ENCODE measurements at places on chromosomes 4 and X.

GRCh38 chrX:123504630-123505270 is 228.1 kb downstream of the THOC2 start:
- DNase-seq = no peak

GRCh38 chr4:140995058-140995457 is 138.2 kb downstream of the RNF150 start:
- no peak for DNase-seq

DNA sequence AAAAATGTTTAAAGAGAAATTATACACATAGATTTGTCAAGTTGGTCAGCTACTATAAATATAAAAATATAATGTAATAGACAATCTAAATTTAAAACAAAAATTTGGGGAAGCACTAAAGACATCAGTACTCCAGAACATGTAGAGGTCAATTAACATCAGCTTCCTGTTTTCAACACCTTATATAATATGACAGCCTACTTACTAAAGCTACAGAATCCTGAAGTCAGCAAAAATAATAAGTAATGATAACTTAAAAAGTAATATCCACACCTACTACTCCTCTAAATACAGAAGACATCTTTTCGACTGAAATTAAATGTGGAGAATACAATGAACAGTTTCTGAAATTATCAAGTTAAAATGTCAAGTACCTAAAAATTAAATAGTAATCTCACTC is 118.6 kb downstream of the LRBA start:
- no peak for DNase-seq

- no peak for DNase-seq
These were observed 96.8 kb downstream of the FNIP2 start for GRCh38 chr4:158865520-158866177.

GRCh38 chr4:75895744-75896314 is 6.4 kb downstream of the PPEF2 start:
- no peak for DNase-seq

DNA sequence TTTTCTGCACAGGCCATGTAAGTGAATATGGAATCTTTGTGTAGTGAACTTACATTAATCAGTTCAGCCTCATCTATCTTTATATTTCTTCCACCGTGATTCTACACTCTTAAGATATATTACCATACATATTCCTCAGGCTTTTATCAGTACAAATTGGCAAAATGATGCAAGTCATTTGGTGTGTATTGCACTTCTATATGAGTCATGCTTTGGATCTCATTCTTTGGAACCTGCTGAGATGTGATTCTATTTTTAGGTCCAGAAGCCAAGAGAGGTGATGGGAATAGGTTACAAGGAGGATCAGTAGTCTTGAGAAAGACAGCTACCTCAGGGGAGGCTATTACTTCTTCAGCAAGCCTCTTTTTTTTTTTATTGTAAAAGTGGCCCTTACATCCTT is 204.4 kb downstream of the ZNF330 start:
- DNase-seq = no peak

DNA sequence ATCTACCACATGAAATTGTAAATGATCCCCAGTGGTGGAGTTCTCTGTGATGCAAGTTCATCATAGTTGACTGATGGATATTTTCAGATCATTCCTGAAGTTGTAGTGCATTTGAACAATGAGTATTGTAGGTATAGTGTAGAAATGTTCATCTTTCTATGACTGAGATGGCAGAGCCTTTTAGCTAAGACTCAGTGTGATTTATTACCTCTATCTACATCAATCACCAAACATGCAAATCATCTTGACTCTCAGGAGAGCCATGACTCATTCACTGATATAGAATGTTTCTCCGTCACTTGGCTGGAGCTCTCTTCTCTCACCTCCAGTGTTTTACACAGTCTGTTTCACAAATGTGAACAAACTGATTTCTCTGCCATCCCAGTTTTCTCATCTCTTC is 392.6 kb downstream of the IL1RAPL1 start:
- no peak for DNase-seq

DNA sequence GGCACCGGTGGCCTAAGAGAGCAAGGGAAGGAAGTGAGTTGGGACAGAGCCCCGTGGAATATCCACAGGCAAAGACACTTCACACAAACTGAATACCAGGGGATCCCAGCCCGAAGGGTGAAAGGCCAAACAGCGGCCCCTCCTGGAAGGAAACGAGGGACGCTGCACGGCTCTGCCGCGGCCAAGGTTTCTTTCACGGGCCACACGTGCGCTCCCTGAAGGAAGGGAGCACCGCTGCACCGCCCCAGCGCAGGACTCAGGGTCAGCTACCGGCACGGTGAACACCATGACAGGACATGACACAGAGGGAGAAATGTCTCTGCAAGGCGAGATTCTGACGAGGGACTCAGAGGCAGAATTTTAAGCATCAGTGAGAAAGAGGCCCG is 31.5 kb upstream of the GTPBP6 start:
- no peak for DNase-seq

GRCh38 chrX:17056868-17057608 is 110.6 kb downstream of the REPS2 start:
- no peak for DNase-seq

GRCh38 chr4:95289028-95289634 is 259.6 kb downstream of the UNC5C start:
- no peak for DNase-seq

- no peak for DNase-seq
These were observed 34.3 kb upstream of the TMEM154 start for GRCh38 chr4:152713951-152714705.

DNA sequence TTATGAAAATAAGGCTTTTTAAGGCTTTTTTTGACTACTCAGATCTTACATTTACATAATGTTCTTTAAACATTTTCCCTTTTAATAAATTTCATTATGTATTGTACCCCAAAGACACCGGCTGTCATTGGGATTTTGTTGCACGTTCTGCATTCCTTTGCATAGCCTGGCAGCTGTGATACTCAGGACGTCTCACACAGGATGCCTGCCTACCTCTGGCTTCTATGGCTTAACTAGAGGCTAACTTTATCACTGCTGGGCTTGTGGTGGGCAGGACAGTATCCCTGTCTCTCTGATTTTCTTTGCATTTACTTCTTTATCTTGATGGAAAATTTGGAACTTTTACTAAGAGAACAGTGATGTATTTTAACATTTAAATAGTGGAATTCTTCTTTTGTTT is 147.8 kb downstream of the BMPR1B start:
- DNase-seq = no peak

DNA sequence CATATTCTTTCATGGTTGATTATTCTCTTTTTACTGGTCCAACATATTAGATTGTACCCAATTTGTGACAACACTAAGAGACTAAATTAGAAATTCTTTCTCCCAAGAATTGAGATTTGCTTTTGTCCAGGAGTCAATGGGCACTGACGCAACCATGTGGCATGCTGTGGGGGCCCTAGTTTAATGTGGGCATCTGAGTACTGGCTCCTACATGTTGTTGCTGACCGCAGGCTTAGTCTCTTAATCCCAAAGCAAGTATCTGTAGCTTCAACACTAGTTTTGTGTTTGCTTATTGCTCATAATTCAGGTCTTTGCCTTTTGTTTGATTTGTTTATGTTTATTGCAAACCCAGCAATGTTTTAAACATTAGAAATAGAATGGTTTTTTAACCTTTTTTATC is 263.4 kb upstream of the NDST4 start:
- DNase-seq = no peak

DNA sequence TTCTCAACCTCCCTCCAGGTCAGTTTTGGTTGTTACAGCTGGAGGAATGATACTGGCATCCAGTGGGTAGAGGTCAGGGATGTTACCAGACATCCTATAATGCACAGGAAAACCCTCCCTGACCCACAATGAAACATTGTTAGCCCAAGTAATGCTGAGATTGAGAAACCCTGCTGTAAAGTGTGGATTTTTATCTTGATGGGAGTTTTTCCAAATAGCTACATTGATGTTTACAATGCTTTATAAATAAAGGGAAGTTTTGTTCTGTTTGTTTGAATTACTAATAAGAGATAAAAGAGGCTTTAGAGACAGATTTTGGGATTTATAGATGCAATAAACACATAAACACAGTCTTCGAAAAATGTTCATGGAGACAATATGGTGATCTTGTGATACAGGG is 194.0 kb upstream of the NUDT6 start:
- DNase-seq = no peak

DNA sequence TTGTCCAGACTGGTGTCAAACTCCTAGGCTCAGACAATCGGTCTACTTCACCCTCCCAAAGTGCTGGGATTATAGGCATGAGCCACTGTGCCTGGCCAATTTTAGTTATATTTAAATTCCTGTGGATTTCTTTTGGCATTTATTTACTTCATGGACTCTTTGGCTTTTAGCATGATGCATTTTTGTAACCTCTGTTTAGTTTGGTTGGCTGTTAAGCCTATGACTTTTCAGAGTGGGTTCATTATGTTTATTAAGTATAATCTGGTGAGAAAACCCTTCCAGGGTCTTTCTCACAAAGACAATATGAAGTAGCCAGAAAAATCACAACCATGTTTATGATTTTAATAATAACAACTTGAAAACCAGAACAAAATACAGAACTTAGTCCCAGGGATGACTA is 49.4 kb downstream of the USP38 start:
- DNase-seq = no peak

DNA sequence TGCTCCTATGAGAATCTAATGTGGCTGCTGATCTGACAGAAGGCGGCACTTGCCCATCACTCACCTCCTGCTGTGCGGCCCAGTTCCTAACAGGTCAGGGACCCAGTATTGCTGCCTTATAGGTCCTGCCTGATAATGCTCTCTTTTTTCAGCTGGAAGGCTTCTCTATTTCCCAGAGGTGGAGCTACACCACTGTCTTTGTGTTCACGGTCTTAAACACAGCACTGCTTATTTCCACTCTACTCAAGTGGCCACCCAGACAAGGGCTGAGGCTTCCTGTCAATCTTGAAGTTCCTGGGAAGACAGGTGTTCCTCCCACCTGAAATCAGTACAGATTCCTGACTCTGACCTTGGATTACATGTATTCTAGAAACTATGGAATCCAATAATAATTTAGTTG is 270.6 kb downstream of the NR3C2 start:
- no peak for DNase-seq

GRCh38 chrX:41198410-41198809 is 113.2 kb downstream of the USP9X start:
- DNase-seq = no peak

DNA sequence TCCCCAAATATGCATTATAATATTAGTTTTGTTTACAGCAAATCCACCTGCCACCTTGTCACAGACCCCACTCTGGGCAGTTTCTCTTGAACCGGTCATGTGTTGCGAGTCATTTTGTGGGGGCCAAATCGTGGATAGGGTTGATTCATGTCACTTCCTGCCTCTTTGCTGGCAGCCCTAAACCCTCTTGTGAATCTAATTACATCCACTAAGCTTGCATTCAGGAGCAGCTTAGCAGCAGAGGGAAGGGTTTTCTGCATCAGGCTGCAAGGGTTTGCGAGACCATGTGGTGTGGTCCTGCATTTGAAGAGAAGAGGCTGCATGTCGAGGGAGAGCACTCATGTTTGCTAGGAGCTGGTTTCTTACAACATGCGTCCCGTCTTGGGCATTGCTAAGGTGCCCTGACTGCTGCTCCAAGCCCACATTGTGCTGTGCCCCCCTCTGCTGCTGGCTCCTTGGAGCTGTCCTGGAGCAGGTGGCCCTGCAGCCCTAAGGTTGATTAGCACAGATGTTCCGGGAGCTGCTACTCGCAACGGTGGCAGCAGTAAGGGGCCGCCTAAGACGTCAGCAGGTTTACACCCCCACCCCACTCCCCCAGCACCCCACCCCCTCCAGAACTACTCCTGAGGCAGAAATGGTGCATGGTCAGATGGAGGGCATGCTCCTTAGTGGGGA is 88.9 kb upstream of the CLDN34 start:
- no peak for DNase-seq

DNA sequence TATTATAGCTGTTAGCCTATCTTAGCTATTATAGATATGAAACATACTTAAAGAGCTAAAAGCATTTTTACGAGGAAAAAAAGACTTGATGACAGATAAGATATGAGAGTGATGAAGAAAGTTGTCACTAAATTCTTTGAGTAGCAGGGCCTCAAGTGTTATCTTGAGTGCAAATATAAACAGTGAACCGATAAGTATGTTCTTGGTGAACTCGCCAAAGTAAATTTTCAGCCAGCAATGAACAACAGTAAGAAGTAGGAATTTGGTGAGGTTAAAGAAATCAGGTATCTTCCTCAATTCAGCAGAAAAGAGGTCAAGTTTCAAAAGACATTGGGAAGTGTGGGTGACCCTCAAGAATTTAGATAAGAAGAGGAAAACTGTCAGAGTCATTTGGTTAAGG is 471.8 kb upstream of the FTHL17 start:
- no peak for DNase-seq

DNA sequence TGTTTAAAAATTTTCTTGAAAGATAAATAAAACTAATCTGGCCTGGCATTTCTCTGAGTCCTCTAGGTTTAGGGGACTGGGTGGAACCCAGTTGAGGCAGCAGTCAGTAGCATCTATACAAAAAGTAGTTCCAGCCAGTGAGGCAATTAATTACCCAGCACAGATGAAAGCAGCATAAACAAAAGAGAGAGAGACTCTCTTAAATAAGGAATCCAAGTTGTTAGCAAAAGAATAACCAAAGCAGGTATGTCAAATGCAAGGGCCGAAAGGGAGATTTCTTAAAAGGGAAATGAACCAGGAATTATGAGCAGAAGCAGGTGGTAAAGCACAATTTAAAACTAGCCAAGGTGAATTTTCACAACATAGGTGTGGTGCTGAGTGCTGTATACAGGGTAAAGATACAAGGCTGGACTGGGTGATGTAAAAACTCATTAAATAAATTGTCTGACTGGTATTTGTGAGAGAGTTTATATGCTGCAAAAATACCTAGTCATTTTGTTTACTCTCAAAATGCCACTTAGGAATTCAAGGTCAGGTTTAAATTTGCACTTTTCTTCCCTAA is 94.6 kb upstream of the GALNT7 start:
- DNase-seq = no peak

DNA sequence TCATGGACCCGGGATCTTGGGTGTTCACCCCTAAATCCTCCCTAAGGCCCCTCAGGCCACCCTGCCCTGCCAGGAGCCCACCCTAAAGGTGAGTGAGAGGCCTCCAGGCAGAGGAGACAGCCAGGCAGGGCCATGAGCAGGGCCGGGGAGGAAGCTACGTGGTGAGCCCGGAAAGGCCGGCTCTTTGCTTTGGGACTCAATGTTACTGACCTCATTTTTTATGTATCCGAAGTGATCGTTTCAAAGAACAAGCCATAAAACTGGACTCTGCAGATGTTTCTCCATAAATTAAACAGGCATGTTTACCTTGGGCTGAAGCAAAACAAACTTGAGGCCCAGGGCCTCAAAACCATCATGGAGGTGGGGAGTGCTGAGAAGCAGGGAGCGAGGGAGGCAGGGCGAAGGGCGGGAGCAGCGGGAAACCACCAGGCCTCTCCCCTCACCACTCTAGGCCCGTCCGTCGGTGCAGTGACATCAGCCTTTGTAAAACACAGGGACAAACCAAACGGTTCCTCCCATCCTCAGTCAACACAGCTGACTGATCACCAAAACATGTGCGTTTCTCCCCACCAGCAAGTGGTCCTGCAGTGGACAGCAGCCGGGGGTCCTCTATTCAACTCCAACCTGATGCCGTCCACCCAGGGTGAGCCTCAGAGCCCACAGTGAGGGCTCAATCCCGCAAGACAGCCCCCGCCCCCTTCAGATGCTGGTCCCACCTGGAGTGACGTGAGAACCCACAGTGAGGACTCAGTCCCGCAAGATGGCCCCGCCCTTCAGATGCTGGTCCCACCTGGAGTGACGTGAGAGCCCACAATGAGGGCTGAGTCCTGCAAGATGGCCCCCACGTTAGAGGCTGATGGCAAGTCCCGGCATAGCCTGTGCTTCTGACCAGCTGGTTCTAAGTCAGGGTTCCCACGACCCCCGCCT is 102.9 kb upstream of the LRPAP1 start:
- DNase-seq = no peak

GRCh38 chrX:100120956-100121355 is 289.1 kb downstream of the PCDH19 start:
- no peak for DNase-seq

Data from activated naive CD8-positive, alpha-beta T cell treated with anti-CD3 and anti-CD28 coated beads, Interleukin-2, amount 50 U/mL, for 24 hours (primary cell).